ENCODE measurements at places on chromosomes 2 and 18. TPM values are rescaled to one million over a fixed set of nuclear protein-coding genes. Genes with fewer than 3 reads are reported as not detected.

DNA sequence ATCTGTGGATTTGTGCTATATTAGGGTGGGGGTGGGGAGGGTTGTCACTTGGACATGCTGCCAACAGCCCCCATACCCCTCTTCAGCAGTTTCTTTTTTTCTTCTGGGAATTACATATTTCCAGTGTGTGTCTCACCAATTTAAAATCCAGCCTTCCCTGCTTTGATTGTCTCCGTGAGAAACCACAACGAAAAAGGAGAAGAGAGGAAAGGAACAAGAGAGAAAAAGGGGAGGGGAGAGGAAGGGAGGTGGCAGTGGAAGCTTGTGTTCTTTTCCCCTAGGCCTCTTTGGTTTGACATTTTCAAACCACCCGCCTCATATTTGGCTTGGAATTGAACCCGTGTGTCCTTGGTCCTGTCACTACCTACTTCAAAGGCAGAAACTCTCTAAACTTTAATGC lies 860 bp downstream of the CTNNA2 start:
- H3K4me1 ChIP-seq = peaks cover 8% of the 10 kb centered on the region
- H3K36me3 ChIP-seq = no peaks in the 10 kb centered on the region
- peaks cover 57% of the 10 kb centered on the region for H3K27me3 ChIP-seq
- peak overlapping the region; percentile 61 for H3K4me3 ChIP-seq

The FAM168B gene
- 116 TPM for total RNA-seq

DNA sequence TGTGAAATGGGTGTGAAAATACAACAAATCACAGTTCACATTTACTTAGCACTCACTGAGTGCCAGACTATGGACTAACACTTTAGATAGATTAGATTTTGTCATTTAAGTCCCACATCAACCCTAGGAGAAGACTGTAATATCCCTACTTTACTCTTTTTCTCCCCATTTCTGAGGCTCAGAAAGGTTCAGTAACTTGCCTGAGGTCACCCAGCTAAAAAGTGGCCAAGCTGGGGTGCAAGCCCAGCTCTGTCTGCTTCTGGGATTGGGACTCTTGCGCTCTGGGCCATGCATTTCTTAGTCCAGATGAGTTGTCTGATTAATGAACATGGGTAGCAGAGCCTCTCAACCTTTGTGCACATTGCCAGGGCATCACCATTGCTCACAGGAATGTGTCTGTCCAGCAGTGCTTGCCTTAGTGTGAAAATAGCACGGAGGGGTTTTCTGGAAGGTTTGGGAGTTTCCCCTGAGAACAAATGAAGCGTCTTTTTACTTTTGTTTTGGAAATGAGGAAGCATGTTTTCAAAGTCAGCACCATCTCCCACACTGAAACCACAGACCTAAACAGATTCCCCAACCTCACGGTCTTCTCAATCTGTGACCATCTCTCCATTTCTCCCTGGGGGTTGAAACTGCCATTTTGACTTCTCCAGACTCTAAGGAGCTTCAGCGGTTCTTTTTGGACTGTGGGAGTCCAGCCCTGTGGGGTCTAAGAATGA lies 31.9 kb downstream of the NRP2 start:
- H3K4me1 ChIP-seq = peaks cover 41% of the 10 kb centered on the region
- H3K27ac ChIP-seq = peak overlapping the region; percentile 87
- no peaks in the 10 kb centered on the region for H3K36me3 ChIP-seq
- H3K27me3 ChIP-seq = no peaks in the 10 kb centered on the region

The GBX2 gene
- 1.1 TPM for total RNA-seq

DNA sequence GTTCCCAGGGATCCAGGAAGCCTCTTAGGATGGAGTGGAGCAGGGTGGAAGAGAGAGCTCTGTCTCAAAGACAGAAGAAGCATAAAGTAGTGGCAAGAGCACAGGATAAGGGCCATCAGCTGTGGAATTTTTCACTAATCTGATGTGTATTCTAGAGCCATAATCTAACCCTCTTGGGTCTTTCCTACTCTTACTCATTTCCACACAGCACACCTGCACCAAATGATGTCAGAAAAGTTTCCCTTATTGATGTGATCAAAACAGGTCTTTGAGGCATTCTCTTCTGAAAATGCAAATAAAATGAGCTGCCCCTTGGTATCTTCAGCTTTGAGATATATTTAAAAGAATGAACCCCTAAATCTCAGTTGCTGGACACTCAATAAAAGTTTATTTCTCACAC lies 415.1 kb upstream of the CHST9 start:
- DNase-seq = no peak
- H3K27ac ChIP-seq = no peak overlapping the region
- no peaks in the 10 kb centered on the region for H3K27me3 ChIP-seq
- no peak overlapping the region for H3K4me3 ChIP-seq
- H3K4me1 ChIP-seq = peaks cover 5% of the 10 kb centered on the region
- no peaks in the 10 kb centered on the region for H3K36me3 ChIP-seq

The AFTPH gene
- total RNA-seq = 22.9 TPM

DNA sequence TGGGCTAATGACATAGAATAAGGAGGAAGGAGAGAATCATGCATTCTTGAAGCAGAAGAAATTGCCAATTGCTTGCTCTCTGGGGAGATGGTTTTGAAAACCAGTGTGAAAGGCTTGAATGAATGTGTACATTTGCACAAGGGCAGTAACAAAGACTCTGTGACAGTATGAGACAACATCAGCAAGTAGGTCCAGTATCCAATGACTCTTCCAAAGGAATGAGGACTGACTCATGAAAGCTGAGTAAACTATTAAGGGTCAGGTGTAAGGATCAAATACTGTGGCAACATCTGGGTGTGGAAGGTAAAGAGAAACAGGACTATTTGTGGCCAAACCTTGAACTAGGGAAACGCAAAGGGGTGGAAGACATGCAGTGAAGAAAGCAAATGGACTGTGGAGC lies 886.0 kb upstream of the CHAC2 start:
- no peaks in the 10 kb centered on the region for H3K36me3 ChIP-seq
- DNase-seq = no peak
- no peaks in the 10 kb centered on the region for H3K4me1 ChIP-seq
- H3K27ac ChIP-seq = no peak overlapping the region
- peaks cover 1% of the 10 kb centered on the region for H3K27me3 ChIP-seq

DNA sequence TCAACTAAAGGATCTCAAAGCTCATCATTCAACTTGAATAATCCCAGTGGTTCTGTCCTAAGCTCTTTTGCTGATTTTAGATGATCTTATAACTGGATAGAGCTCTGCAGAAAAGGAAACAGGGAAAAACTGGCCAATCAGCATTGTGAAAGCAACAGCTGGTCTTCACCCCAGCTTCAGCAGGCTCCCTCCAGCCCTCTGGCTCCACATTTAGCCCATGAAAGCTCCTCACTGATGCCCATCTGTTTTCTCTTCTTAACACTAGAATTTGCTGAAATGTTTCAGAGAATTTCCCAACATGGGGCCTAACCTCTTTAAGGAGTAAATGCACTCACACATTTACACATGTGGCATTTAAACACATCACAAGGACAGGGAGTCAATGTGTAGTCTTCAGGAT lies 223.3 kb downstream of the CNTNAP5 start:
- H3K36me3 ChIP-seq = no peaks in the 10 kb centered on the region
- DNase-seq = no peak
- no peak overlapping the region for H3K4me3 ChIP-seq
- no peaks in the 10 kb centered on the region for H3K27me3 ChIP-seq

DNA sequence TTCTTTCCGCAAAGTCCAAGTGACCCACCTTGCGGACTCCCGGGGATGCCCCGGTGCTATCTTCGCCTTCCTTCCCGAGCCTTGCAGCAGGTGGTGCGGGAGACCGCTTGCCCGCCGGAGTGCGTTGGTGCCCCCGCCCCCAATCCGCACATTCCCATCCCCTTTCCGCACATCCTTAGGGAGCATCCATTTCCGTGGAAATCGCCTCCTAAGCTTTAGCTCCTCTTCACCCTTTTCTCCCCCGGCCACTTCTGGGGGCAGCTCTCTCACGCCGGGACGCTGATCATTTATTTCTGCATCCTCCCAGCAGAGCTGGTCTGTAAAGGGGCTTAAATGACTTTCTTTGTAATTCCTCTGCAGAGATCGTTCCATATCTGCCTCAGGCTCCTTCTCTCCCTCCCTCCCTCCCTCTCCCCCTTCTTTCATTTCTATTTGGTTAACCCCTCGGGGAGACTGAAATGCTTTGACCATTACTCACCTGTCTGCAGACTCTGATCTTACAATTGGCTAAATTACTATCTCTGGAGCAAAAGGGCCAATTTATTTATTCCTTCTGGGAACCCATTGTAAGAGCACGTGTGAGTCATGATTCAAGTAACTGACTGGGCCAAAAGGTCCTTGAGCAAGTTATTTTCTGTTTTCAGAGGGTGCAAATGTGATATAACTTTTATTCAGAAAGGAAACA lies 1.3 kb upstream of the LYPD1 start:
- H3K27ac ChIP-seq = no peak overlapping the region
- H3K4me3 ChIP-seq = peak overlapping the region; percentile 70
- peak; percentile 42 for DNase-seq
- H3K4me1 ChIP-seq = peaks cover 29% of the 10 kb centered on the region
- H3K27me3 ChIP-seq = peaks cover 84% of the 10 kb centered on the region

The HOXD1 gene
- total RNA-seq = not detected

The MPP4 gene
- total RNA-seq = 0.18 TPM

The OR6B2 gene
- not detected for total RNA-seq

The ACKR3 gene
- total RNA-seq = 78.7 TPM

The GREB1L gene
- total RNA-seq = 25.5 TPM

GRCh38 chr2:187526792-187527191 lies 27.4 kb downstream of the TFPI start:
- no peaks in the 10 kb centered on the region for H3K27me3 ChIP-seq
- peaks cover 26% of the 10 kb centered on the region for H3K4me1 ChIP-seq
- H3K36me3 ChIP-seq = peaks cover 26% of the 10 kb centered on the region
- no peak overlapping the region for H3K4me3 ChIP-seq

The WDR33 gene
- 59.9 TPM for total RNA-seq

- peaks cover 10% of the 10 kb centered on the region for H3K4me1 ChIP-seq
- DNase-seq = no peak
- no peak overlapping the region for H3K4me3 ChIP-seq
- no peak overlapping the region for H3K27ac ChIP-seq
- H3K27me3 ChIP-seq = peaks cover 3% of the 10 kb centered on the region
Observed at GRCh38 chr2:17814601-17815000, 1.7 kb upstream of the MSGN1 start.

The LAMA1 gene
- 99.8 TPM for total RNA-seq

GRCh38 chr18:14104201-14104600 lies 28.0 kb downstream of the ZNF519 start:
- DNase-seq = no peak
- H3K4me3 ChIP-seq = no peak overlapping the region
- no peaks in the 10 kb centered on the region for H3K27me3 ChIP-seq
- H3K27ac ChIP-seq = no peak overlapping the region
- no peaks in the 10 kb centered on the region for H3K4me1 ChIP-seq

GRCh38 chr2:43537137-43537536 lies 58.7 kb downstream of the THADA start:
- H3K4me1 ChIP-seq = peaks cover 17% of the 10 kb centered on the region
- DNase-seq = no peak
- no peak overlapping the region for H3K27ac ChIP-seq
- H3K27me3 ChIP-seq = no peaks in the 10 kb centered on the region

DNA sequence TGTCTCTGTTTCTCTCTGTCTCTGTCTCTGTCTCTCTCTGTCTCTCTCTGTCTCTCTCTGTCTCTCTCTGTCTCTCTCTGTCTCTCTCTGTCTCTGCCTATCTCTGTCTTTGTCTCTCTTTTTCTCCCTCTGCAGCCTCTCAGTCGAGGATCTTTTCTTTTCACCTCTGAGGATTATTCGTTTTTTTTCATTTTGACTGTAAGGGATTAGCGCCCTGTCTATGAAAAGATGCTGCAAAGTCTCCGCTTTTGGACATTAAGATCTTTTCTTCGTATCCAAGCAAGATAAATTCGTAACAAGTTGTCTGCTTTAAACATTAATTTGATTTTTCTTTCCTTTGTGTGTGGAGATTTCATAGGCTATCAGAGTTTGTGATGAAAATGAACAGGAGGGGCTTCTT lies 191.2 kb upstream of the TPO start:
- H3K27ac ChIP-seq = no peak overlapping the region
- no peaks in the 10 kb centered on the region for H3K36me3 ChIP-seq
- H3K27me3 ChIP-seq = peaks cover 2% of the 10 kb centered on the region

DNA sequence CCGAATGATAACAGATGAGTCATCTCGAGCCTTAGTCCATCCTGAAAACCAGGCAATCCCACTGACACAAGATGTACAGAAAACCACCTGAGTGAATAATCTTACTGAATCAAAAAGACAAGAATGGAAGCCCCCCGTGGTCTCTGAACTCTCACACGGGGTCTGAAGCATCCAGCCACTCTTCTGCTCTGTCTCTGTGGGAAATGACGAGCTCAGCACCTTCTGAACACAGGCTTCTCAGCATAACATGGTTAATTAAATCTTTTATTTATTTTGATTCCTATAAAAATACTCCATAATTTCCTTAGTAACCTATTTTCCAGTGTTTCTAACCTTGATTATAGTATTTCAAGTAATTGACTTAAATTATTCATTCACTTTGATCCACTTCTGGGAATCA lies 203.7 kb downstream of the TMEM163 start:
- no peak overlapping the region for H3K27ac ChIP-seq
- no peak overlapping the region for H3K4me3 ChIP-seq
- peaks cover 9% of the 10 kb centered on the region for H3K27me3 ChIP-seq
- H3K36me3 ChIP-seq = no peaks in the 10 kb centered on the region

DNA sequence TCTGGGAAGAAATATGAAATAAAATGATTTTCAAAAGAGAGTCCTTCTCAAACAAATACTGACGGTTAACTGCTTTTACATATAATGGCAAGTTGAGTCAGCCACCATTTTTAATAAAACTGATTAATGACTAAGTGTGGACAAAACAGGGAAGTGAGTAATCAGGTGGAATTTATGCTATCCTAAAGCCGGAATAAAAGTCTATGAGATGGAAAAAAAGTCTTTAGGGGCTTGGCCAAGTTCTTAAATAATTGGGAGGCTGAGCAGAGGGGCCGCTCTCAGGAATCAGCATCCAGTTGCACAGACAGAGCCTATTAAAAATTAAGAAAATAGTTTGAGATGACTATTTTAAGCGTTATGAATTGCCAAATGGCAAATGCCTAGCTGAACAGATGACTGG lies 58.6 kb upstream of the AFF3 start:
- no peak overlapping the region for H3K4me3 ChIP-seq
- H3K27me3 ChIP-seq = peaks cover 1% of the 10 kb centered on the region
- no peak overlapping the region for H3K27ac ChIP-seq

DNA sequence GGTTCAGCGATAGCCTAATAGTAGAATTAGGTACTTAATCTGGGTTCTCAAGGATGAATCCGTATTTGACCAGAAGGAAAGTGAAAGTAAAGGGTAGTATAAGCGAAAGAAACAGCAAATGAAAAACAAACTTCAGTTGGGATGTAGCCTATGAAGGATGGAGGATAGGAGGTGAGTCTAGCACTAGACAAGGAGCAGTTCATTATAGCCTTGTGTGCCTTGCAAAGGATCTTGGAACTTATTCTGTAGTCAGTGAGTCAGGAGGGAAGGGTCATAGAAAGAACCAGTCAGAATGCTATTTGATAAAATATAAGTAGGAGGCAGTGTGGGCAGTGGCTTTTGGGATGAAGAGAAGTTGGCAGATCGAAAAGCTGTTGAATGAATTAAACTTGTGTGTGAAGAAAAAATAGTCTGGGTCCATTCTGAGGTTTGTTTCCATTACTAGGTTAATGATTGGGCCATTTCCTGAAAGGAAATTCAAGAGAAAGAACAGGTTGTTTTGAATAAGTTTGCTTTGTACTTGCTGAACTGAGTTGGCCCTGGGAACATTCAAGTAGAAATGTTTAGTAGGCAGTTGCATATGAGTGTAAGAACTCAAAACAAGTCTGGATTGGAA lies 48.5 kb downstream of the ANKRD12 start:
- H3K4me1 ChIP-seq = no peaks in the 10 kb centered on the region
- H3K27me3 ChIP-seq = no peaks in the 10 kb centered on the region
- no peak overlapping the region for H3K27ac ChIP-seq

The SERPINB3 gene
- total RNA-seq = not detected
